ENCODE measurements at places on chromosomes 1 and 21.

- no peak for DNase-seq
Observed at GRCh38 chr1:174880171-174880570, 119.6 kb upstream of the CACYBP start.

DNA sequence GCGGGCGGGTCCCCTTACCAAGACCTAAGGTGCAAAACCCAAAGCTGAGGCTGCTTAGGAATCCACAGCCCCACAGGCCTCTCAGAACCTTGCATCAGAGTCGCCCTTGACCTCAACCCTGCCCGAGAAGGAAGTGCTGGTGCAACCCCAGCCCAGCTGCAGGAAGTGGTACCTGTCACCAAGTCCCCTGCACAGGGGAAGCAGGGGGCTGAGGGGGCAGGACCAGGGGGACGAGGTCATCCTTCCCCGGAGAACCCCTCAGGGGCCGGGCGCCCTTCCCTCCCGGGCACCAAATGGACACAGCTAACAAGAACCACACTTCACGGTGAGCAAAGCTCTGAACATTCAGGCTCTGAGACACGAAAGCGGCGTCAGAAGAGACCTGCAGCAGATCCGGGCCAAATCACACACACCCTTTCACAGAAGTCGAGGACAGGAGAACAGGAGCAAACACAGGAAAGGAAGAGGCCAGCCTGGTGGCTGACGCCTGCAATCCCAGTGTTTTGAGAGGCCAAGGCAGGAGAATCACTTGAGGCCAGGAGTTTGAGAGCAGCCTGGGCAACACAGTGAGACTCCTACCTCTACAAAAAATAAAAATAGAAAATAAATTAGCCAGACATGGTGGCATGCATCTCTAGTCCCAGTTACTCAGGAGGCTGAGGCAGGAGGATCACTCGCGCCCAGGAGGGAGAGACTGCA is 6.4 kb downstream of the ITGB2 start:
- no peak for DNase-seq

- DNase-seq, result no peak
Observed at GRCh38 chr1:167152192-167152876, 58.5 kb downstream of the STYXL2 start.

GRCh38 chr1:26483980-26484379 is 11.7 kb downstream of the HMGN2 start:
- DNase-seq, result no peak

GRCh38 chr1:115727706-115728249 is 40.7 kb downstream of the CASQ2 start:
- DNase-seq, result no peak

Measured in T-helper 1 cell (primary cell).